ENCODE measurements at places on chromosomes 12 and 14.

GRCh38 chr12:2356601-2357125 is 303.9 kb downstream of the CACNA1C start:
- no peak for DNase-seq

DNA sequence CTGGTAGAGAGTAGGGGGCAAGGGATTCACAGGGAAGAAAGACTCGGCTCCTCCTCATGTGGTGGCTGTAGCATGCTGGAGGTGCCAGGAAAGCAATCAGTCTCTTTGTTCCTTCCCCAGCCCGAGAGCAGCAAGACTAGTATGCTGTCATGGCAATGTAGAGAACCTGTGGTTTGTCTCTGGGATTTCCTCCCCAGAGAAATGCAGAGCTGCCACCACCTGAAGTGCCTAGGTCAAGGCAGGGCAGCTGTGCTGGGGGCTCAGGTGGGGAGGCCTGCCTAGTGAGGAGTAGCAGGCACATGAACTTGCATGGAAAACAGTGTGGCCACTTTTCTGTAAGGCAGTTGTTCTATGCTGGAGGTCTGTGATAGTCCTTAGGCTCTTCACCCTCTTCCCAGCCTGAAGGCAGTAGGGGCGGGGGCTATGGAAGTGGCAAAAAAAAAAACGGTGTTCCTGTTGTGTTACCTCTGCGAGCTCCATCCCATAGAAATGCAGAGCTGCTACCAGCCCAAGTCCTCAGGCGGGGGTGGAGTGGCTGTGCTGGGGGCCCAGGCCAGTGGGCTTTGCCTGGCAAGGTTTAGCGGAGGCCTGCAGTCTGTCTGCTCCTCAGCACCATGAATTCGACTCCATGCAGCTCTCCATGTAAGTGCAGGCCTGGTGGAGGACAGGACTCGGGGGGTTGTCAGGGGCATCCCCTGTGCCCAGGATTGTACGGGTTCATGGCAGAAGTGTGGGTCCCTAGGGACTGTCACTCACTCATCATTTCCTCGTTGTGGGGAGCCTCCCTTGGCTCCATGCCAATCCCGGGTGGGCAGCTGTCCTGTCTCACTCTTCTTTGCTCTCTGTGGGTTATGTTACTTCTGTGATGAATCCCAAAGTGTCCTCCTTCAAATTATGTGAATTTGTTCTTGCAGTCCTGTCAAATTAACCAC is 4.1 kb upstream of the CLEC4D start:
- no peak for DNase-seq

DNA sequence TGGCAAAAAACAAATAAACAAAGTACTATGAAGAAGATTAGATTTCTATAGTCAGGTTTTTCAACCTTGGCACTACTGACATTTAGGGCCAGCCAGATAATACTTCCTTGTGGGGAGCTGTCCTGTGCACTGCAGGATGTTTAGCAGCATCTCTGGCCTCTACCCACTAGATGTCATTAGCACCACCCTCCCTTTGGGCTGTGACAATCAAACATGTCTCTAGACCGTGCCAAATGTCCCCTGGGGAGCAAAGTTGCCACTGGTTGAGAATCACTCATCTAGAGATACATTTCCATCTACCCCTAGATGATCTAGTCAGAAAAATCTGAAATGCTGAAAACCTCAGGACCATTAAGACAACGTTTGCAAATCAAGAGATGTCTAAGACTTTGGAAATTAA is 29.9 kb downstream of the SRRM4 start:
- no peak for DNase-seq

DNA sequence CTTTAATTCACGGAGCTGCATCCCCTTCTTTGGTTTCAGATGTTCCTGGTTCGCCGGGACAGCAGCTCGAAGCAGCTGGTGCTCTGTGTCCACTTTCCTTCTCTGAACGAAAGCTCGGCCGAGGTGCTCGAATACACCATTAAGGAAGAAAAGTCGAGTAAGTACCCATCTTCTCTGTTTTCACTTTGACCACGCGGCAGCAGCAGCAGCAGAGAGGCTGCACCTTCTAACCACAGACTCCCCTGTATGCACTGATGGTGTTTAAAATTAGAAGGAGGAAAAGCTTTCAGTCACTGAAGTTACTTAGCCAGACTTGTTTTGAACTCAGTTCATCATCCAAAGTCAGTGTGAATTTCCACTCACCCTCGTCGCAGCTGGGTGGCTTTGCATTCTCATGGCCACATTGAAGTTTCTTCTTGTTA is 63.8 kb downstream of the RIN3 start:
- no peak for DNase-seq

GRCh38 chr12:29759950-29760349 is 23.8 kb downstream of the TMTC1 start:
- DNase-seq = no peak

DNA sequence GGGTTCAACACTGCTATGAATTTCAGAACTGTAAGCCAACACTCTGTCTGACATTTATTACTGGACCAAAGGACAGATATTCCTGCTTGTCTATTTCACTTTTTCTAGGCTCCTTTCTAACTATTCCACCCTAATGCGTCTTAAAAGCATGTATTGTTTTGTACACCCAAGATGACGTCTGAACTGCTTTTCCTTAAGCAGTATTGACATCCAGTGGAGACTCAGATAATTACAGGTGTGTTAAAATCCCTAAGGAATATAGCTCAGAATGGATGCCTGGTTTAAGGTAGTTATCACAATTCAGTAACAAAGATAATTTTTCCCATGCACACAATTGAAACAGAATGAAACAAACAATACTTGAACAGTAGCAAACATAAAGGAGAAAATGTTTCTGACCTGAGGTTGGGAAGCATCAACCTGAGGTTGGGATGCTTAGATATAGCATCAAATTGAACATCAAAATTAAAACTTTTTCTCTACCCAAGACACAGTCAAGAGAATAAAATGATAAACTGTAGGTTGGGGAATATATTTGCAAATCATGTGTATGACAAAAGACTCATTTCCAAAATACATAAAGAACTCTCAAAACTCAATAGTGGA is 93.7 kb upstream of the PTPRR start:
- no peak for DNase-seq

DNA sequence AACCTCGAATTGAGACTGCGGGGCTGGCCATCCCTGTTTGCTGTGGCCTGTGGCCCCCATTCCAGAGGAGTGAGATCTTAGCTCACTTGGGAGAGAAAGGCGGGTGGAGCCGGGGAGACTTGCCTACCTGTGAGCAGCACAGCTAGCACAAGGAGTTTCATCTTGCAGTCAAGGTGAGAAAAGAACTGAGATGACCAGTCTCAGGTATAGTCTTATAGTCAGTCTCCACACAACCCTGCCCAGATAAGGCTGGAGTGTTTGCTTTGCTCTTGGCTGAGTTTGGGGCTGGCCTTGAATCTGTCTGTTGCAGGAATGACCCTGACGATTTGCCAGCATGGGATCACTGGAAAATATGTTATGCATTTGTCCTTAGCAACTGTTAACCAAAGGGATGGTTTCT is at the start of gene PLA2G1B:
Gene PLA2G1B, minus strand, starts transcription at position 187 of the 400 bp plus-strand sequence. Its CDS starts 26 bp downstream, at position 161.
- no peak for DNase-seq

DNA sequence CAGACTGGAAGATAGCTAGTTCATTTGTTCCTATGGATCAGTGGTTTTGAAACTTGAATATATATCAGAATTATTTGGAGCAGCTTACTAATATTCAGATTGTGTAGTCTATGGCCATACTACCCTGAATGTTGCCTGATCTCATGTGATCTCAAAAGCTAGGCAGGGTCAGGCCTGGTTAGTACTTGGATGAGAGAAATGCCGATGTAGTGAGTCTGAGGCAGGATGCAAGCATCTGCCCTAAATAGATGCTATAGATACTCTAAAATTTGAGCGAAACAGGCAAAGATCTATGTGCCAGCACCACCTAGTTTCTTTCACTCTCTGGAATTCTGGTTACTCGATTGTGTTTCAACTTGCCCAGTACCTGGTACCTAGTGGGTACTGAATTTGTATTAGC is 40.9 kb downstream of the FRMD6 start:
- no peak for DNase-seq

DNA sequence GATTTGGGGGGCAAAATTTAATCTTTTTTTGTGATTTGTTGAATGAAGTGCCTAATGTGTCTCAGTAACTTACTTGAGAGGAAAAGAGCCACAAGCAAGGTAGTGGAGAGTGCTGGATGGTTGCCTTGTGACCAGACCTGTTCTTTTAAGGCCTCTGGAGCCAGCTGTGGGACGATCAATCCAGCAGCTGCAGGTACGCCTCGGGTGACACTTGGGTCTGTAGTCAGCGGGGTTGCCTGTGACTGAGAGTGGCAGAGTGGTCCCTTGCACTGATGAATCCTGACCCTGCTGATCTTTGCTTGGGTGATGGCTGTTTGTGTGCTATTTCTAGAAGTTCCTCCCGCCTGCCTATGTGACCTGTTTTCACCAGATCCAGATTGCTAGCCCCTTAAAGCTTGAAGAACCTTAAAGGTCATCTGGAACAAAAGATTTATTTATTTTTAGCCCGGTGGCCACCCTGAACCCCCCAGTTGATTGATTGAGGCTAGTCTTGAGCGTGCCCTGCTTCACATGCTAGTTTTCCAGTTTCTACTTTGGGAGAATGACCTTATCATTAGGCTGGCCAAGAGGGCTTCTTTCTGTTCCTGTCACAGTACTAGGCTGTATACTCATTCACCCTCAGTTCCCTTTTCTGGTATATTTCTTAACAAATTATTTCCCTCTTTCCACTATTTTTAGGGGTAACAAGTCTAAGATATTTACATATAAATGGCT is 23.2 kb downstream of the PRKCH start:
- DNase-seq = no peak

GRCh38 chr12:100827901-100828520 is 33.4 kb downstream of the ANO4 start:
- DNase-seq = no peak

DNA sequence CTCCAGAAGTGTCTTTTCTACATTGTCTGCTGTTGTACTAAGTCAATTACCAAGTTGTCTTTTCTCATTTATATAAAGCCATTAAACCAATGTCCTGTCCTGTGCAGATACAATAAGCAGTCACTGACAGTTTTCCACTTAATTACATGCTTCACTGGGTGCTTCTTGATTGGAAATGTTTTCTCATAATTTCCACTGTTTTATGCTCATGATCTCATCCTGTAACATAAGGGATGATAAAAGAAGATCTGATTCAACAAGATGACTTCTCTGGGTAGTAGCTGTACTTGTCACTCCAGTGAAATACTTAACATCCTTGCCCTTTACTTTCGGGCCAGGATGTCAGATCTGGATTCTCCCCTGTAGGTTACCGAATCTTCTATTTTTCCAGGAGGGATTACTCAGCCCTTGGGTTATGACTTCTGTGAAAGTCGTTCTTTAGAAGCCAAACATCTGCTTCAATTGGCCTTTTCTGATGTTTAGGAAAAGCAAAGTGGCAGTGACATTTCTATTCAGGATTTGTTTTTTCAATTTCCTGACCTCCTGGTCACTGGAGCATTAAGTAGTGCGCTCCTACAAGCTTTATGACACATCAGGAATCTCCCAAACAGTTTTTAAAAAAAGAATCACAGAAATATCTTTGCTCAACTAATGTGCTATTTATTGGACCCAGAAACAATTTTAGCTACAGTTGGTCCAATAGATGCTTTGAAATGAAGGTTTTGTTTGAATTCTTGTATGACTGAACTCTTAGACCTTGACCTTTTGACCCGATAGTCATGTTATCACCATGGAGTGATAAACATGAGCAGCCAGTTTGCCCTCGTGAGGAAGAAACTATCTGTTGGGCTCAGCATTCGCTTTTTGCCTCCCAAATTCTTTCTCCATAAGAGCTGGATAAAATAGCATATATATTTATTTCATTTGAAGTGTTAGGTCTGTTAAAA is 234.5 kb upstream of the SSTR1 start:
- no peak for DNase-seq

DNA sequence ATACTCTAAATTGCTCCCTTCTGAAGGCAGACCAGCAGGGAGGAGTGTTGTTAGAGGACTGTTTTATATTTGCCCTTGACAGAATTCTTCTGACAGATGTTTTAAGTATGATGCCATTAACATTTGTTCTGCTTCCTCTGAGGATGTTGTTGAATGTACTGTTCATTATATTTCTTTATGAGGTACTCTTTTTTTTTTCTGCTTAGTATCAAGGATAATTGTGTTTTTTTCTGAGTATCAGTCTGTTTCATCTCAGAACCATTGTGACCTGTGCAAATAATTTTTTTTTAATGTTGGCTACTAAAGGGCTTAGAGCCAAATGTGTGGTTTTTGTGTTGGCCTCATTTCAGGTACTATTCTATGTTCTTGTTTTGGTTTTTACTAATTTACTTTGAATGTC is 10.6 kb downstream of the METAP2 start:
- DNase-seq = no peak

DNA sequence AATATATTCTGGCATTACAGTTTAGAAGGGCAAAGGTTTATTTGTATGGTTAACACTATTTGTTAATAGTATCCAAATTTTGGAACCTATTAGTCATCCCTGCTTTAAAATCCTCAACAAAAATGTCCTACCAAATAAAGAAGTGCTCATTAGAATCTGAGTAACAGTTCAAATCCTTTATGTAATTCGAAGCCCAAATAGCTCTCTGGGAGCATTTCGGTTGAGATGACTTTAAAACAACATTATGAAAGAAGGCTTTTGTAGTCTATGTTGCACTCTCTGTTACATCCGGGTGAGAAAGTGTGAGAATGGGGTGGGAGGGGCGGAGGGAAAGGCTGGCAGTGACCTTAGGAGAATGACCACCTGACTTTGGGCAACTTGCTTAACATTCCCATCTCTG is 59.7 kb downstream of the SLC38A1 start:
- DNase-seq = no peak

DNA sequence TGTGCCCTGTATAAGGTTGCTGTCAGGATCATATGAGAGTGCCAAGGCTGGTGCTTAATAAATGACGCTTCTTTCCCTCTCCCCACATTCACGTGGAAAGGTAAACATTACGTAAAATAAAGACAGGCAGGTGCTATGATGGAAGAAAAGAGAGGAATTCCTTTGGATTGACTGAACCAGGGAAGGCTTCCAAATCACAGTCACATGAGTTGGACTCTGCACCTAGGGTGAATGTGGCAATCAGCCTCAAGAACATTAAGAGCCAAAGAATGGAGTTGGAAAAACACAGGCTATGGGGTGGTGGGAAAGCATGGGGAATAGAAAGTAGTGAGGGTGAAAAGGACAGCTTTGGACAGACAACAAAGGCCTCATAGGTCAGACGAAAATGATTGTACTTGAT is 473.1 kb downstream of the VRK1 start:
- no peak for DNase-seq

- no peak for DNase-seq
These were observed 201.2 kb downstream of the TTC8 start for GRCh38 chr14:89025561-89026236.

GRCh38 chr12:6768990-6769389 is 2.8 kb downstream of the PTMS start:
- no peak for DNase-seq

DNA sequence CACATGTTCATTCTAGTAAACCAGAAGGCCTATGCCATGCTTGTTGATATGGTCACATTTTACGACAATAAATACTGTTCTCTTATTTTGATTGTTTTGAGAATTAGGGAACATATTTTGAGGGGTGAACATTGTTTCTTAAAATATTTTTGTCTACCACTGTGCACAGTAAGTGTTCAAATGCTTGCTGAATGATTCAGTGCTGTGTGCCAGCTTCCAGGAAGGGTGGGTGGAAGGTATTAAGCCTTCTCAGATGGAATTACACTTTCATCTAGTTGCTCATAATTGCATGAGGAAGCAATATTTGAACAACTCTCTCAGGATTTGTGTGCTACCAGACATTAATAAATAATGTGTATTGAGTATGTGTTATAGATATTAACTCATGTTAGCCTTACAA is 15.5 kb upstream of the TMX1 start:
- no peak for DNase-seq
